Suprapubic skin (tissue), 4 donors: ENCODE measurements at places on chromosomes 6 and 20. TPM values are rescaled to one million over a fixed set of nuclear protein-coding genes. Genes with fewer than 3 reads are reported as not detected.

The BNIP5 gene
- 0.11 TPM for total RNA-seq

The FAM50B gene
- total RNA-seq: 8.5 TPM

The GSTA3 gene
- total RNA-seq: 16.4 TPM

The RNF39 gene
- total RNA-seq: 29.1 TPM

The ESR1 gene
- total RNA-seq: 2.6 TPM

The SOBP gene
- total RNA-seq: 0.26 TPM

The CGA gene
- not detected for total RNA-seq

The TNF gene
- total RNA-seq: 6.4 TPM

The PPP1R3G gene
- total RNA-seq: 0.79 TPM

The KLC4 gene
- total RNA-seq: 28.8 TPM

The HLA-DPA1 gene
- total RNA-seq: 95.6 TPM

The CAP2 gene
- total RNA-seq: 1.9 TPM

The EPPIN gene
- total RNA-seq: 0.42 TPM

The AIF1 gene
- total RNA-seq: 16.3 TPM

The CD109 gene
- 38.8 TPM for total RNA-seq

- no peak for DNase-seq
Observed at GRCh38 chr6:111975466-111975865, 78.4 kb upstream of the CCN6 start.

DNA sequence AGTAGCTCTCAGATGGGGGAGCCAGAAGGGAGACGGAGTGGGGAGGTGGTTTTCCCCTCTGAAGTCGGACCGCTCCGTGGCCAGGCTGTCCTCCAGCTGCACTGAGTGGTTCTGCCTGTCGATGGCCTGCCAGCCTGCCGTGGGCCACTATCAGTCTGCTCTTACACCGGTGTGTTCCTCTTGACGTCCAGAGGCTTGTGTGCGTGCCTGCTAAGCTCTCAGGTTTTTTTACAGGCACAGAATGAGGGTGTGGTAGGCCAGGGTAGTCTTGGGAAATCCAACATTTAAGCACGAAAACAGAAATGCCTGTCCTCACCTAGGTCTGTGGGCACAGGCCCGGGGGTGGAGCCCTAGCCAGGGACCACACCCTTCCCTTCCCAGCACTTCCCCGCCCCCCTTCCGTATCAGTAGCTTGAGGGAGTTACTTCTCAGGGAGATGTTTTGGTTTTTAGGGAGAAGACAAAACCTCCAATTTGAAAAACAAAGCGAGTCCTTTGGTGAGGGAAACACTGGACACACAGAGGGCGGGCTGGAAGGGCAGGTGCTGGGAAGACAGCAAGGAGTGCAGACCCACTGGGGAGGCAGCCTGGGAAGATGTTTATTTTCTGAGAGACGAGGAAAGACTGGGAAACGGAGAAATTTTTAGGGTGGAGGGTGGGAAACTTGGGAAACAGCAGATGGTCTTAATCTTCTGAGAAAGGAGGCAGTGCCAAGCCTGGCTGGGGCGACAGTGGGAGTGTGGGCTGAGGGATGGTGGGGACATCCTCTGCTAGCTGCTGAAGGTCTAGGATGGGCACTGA is 106.5 kb downstream of the LY86 start:
- no peak for DNase-seq

- peak; percentile 80 for DNase-seq
Observed at GRCh38 chr20:57622579-57623381, 2.6 kb upstream of the ZBP1 start.

DNA sequence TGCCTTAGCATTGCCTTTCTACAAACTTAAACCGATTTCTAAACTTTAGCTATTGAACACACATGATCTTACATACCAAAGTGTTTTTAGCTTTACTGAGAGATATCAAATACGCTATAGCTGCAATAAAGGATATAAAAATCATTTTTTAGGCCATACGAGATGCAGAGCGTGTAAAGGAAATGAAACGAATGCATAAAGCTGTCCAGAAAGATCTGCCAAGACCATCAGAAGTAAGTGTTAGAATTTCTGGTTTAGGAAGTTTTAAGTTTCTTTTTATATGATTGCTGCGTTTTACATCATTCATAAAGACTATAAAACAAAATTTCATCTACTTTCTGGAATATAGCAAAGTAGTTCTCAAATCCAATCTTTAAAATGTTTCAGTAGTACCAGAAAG is 38.4 kb downstream of the CDC5L start:
- DNase-seq: no peak

GRCh38 chr6:130794010-130794697 is 33.1 kb upstream of the SMLR1 start:
- no peak for DNase-seq

- no peak for DNase-seq
Observed at GRCh38 chr6:74658391-74658790, 547.5 kb downstream of the COL12A1 start.

DNA sequence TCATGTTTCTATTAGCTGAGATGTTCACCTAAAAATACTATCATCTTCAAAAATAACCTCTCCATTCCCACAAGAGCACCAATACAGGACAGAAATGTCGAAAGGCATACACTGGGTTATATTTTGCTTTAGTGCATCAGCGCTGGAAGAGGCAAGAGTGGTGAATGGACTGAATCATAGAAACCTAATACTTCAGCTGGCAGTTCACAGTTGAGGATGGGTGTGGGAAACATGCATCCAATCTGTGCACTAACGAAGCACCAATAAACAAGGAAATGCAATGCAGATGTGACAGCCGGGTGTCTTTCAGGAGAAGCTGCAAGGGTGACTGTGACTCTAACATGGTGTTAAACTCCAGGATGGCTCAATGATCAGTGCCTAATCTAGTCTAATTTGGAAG is 365.8 kb downstream of the ESR1 start:
- DNase-seq: no peak

GRCh38 chr6:144647406-144647964 is 362.4 kb downstream of the UTRN start:
- no peak for DNase-seq

- no peak for DNase-seq
Observed at GRCh38 chr6:42241915-42242314, 24.3 kb upstream of the MRPS10 start.

DNA sequence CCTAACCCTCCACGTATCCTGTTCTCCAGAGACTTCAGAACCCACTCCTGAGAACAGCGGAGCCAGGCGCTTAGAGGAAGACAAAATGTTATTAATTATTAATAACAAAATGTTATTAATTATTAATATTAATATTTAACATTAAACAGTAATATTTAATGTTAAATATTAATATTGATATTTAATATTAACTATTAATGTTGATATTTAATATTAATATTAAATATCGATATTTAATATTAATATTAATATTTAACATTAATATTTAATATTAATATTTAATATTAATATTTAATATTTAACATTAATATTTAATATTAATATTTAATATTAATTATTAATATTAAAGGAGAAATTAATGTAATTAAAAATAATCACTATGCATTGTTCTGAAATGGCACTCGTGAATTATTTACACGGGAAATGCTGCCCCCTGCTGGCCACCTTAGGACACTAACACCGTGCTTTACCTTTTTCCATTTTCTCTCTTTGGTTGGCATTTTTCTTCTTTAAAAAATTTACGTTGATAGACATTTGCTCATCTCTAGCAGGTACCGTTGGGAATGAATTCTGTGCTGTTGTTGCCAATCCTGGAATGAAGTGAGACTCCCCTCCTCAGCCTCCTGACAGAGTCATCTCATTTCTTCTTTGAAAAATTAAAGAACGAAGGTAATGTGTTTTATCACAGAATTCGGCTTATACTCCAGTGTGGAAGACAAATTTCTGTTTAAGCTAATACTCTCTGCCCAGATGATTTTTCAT is 7.5 kb upstream of the GGTLC1 start:
- no peak for DNase-seq

- no peak for DNase-seq
Observed at GRCh38 chr20:63628246-63628975, 1.5 kb upstream of the GMEB2 start.

- DNase-seq: no peak
Observed at GRCh38 chr6:34273242-34273805, 24.5 kb upstream of the SMIM29 start.

GRCh38 chr20:4815628-4816027 is 93.9 kb downstream of the PRND start:
- peak; percentile 68 for DNase-seq

GRCh38 chr6:4776493-4777393 is 539 bp downstream of the CDYL start:
- DNase-seq: peak; percentile 73

- DNase-seq: no peak
Observed at GRCh38 chr6:116924245-116924644, 47.2 kb downstream of the RFX6 start.
